Transverse colon (tissue), 4 donors: ENCODE measurements at places on chromosomes 5 and 9.

DNA sequence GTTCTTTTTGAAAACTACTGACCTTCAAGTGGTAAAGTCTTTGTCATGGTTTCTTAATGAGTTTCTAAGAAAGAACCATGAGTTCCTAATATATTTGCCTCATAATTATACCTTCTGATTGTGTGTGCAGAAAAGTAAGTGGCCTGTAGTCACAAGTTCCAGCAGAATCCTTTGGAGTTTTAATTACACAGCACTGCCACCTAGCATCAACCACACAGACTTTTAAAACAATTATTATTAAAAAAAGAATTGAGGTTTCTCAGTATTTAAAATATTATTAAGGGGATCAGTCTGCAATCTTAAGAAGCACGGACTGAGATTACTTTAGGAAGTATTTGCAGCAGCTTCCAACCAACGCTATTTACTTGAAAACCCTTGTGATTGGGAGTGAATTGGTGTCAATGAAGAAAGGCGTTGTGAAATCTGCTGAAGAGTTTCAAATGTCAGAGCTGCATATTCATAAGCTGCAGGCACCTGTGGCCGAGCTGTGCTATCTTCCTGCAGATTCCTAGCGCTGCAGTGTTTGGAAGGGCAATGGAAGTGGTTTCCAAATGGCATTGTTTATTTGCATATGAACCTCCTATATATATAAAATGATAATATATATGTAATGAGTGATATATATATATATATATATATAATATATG, 1074.2 kb upstream of the WWC1 start:
- DNase-seq: no peak

- DNase-seq: no peak
Measured at GRCh38 chr9:112820881-112821280, 69.8 kb downstream of the SLC46A2 start.

DNA sequence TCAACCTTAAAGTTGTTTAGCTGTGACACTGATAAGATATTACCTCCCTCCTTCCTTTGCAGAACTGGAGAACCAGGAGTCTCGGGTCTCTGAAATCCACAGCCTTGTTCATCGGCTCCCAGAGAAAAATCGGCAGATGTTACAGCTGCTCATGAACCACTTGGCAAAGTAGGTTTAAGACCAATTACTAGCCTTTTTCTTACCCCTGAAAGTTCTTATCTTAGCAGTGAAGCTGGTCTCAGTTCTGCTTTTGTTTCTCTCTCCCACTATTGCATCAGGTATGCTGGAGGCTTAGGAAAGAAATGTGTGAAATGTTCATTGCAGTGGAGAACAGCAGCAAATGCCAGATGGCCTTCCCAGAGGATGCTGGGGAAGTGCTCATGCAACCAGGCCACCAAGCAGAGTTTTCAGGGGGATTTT, 287.4 kb downstream of the ARHGAP26 start:
- DNase-seq: no peak

GRCh38 chr5:88539693-88540365, 271.2 kb upstream of the TMEM161B start:
- no peak for DNase-seq

- no peak for DNase-seq
Measured at GRCh38 chr5:159909126-159909525, 7.2 kb upstream of the ADRA1B start.

DNA sequence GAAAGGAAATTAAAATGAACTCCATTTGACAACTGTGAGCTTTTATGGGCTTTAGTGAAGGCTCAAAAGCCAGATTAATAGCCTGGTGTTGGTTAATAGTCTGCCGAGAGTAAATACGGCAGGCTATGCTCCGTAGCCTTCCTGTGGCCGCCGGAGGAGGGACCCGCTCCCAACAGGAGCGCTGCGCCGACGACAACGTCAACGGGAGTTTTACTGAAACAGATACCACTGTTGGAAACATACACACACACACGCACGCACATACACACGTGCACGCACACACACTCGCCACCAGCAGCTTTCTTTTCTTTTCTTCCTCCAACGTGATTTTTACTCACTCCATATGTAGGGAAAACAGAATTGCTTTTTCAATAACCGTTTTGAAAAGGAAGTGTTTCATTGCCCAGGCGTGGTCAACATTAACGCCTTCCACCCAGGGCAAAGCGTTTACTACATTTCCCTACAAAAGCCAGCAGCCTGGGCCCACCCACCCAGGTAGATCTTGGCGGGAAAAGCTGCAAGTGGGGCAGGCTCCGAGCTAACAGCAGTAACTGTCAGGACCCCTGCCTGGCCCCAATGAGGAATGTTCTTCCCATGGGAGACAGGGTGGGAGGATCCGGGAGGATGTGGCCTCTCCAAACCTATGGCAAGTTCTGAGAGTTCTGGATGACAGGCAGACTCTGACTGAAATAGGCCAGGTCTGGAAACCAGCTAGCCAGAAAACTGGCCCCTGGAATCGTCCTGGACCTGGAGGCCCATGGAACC, 72.3 kb downstream of the PAX5 start:
- DNase-seq: no peak

DNA sequence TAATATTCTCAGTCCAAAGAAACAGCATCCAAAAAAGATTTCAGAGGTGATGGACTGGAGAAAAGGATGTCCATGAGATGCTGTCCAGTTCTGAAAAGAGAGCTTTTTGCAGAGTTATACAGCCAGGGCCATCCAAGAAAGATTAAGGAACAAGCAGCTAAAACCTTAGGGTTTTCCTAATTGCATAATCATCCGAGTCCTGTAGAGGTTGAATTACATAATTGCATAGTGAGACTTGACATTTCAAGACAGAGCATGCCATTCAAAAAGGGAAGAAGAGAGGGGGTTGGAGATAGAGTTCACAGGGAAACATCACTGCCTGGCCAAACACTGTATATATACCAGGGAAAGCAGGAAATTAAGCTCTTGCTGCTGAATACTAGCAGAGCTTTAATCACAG, 1729.2 kb upstream of the WWC1 start:
- no peak for DNase-seq

- no peak for DNase-seq
Measured at GRCh38 chr5:1152156-1152555, 40.3 kb upstream of the SLC12A7 start.

- DNase-seq: no peak
Measured at GRCh38 chr5:133235696-133236426, 184.0 kb downstream of the HSPA4 start.

GRCh38 chr5:75727931-75728330, 10.7 kb upstream of the POC5 start:
- no peak for DNase-seq

- DNase-seq: peak; percentile 17
Measured at GRCh38 chr5:147805030-147805454, 22.5 kb upstream of the JAKMIP2 start.

DNA sequence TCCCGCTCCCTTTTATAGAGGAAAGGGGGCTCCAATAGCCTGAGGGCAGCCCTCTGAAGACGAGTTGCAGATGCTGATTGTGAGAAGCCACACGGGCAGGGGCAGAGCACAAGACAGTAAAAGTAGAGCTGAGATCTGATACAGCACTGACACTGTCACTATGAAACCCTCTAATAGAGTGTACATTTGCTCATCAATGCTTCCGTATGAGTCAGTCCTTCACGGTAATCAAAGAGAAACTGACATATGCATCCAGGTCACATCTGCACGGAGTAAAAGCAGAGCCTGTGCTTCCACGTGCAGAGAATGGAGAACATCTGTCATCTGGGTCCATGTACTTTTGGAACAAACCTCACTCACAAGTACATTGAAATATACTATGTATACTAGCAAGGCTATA, 60.6 kb upstream of the TMEM215 start:
- DNase-seq: no peak

DNA sequence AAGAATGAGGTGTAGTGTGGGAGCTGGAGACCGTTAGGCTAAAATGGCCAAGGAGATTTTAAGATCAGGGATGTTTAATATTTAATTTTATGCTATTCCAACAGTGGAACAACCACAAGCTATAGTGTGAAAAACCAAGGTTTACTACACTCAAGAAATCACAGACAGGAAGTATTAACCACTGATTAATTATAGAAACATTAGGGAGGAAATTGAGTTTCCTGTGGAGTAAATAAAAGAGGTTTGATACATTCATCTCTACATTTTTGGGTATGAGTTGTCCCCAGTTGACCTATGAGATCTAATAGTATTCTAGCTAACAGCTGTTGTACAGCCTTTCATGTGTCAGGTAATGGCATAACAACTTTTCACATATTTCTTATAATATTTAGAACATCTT, 103.7 kb upstream of the MPDZ start:
- no peak for DNase-seq

GRCh38 chr9:114894609-114895433, 35.6 kb downstream of the TNFSF8 start:
- no peak for DNase-seq

- DNase-seq: no peak
Measured at GRCh38 chr9:86713970-86714369, 233.3 kb downstream of the GAS1 start.

DNA sequence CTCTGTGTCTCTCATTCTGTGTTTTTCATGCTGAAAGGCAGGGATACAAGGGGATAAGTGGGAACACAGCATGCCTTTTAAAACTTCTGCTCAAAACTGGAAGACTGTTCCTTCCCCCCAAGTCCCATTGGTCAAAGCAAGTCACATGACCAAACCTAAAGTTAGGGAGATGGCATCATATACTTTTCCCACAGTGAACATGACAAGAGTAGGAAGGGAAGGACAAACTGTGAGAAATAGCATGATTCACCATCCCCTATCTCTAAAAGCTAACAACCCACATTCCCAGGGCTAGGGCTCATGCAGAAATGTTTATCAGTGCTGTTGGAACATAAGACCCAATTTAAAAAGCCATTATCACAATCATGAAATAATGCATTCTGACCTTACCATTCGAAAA, 24.2 kb upstream of the SHISAL2B start:
- DNase-seq: no peak

DNA sequence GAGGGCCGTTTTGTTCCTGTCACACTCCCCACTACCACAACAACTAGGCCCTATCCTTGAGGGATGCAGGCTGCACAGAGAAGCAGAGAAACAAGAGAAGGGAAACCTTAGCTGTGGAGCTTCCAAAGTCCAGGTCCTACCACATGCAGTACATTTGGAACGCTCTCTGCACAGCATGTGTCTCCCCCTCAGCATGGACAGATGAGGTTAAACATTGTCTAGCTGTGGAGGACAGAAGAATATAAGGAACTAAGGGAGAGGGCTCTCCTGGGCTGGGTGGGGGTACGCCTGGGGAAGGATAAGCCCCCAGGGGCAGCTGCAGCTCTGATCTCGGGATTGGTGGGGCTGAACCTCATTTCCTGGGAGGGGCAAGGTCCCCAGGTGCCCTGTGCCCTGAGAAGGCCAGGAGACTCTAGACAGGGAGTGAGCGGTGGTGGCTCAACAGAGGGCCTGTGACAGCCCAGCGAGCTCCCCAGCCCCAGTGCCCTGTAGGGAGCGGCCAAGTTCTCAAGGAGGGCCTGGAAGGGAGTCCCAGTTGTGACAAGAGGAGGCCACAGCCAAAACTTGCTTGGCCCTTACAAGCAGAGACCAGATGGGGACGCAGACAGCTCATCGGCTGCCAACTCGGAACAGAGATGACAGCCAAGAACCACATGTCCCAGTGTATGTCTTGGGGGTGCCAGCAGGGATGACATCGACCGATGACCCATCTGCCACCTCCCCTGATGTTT, 30.1 kb downstream of the TSPAN17 start:
- DNase-seq: no peak

DNA sequence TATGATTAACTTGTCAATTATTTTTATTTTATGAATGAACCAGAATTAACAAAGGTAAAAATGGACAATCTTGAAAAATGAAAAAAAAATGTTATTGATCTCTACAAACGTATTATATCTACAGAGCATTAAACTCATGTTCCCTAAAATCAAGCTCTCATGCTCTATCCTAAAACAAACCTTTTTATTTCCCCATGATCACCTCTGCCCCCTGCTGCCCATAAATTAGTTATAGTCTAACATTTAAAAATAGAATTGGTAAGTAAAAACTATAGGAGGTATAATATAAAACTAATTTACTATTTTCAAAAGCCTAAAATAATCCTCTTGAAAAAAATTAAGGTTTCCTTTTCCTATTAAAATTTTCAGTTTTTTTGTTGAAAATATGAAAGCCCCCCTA, 168.0 kb upstream of the POU5F2 start:
- no peak for DNase-seq
